GM13977 (cell line): ENCODE measurements at places on chromosomes 6 and 20.
A peak's percentile ranks its signal among the peaks of the same experiment; 100 is the strongest.

- no peak for DNase-seq
These were observed 287.8 kb downstream of the CDH4 start for GRCh38 chr20:61539706-61540360.

DNA sequence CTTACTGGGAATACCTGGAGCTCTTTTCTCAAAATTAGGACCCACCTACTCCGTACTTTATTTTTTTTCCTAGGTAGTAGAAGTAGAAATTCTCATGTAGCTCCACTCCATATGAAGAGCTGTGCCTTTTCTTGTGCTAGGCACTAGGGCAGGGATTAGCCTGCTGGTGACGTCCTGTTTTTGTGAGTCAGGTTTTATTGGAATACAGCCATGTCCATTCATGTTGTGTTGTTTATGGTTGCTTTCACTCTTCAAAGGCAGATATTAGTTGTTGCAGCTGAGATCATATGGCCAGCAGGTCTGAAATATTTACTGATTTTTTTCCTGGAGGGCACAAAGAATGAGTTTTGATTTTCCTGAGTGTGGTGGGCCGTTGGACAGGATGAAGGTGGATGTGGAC, 20.5 kb downstream of the XRN2 start:
- DNase-seq: no peak

DNA sequence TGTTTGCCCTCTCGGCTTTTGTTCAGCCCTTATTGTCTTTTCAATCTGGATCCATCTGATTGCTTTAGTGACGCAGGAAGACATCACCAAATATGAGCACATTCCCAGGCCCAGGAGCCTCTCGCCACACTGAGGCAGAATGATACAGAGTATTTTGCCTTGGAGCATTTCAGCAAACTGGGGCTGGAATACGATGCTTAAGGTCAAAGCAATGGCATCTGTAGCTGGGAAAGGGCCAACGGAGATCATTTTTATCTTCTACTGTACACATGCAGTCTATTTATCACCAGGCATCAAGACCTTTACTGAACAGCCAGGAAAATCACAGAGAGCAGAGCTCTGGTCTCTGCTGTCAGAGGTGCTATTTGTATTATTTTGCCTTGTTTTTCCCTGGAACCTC, 655.3 kb downstream of the RNF144B start:
- no peak for DNase-seq

- DNase-seq: no peak
These were observed 7.3 kb upstream of the TGM2 start for GRCh38 chr20:38172408-38172807.

GRCh38 chr6:117837261-117837660, 69.8 kb upstream of the SLC35F1 start:
- no peak for DNase-seq

DNA sequence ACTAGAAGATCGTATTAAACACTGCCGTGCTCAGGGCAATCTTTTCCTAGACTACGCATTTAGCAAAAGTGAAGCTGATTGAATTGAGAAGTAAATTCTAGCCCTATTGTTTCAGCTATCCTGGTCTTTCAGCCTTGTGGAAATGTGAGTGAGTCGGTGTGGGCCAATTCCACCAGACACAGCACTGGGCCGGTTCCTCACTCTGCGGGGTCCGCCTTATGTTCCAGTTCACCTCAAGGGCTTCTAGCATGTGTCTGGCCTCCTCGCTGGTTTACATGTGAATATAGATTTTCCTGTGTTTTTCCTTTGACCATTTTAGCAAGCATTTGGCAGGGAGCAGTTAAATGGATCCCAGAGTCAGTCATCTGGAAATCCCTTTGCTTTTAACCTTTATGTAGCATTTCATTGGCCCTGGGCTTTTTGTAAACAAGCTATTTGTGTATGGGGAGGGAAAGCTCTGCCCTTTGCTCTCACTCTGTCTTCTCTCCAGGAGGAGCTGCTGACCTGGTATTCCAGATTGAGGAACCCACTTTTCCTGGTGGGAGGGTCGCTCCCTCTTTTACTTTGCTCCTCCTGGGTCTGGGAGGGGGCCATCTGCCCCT, 12.4 kb upstream of the GTSF1L start:
- DNase-seq: no peak

DNA sequence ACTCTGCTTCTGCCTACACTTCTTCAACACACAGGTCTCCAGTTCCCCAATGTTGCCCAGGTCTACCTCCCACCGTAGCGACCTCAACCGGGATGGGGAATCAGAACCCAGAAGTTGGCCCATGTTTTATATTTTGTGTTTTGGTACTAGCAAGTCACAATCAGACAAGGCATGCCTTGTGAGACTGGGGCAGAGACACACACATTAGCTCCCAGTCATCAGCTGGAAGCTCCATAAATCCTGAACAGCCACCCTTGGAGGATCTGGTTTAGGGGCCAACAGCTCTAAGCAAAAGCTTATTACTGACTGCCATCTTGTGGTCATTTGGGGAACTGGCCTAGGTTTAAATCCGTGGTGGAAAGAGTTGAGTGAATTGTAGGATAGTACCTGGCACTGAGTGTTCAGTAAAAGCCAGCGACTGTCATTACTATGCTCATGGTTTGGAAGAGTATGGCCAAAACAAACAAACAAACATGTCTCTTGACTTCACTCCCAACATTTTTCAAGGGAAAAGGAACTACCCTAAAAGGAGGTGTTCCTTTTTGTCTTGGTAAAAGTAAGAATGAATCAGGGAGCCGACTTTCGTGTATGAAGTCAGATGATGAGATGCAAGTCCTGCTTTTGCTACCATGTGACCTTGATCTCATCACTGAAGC, 40.5 kb downstream of the PIM1 start:
- DNase-seq: peak; percentile 66

DNA sequence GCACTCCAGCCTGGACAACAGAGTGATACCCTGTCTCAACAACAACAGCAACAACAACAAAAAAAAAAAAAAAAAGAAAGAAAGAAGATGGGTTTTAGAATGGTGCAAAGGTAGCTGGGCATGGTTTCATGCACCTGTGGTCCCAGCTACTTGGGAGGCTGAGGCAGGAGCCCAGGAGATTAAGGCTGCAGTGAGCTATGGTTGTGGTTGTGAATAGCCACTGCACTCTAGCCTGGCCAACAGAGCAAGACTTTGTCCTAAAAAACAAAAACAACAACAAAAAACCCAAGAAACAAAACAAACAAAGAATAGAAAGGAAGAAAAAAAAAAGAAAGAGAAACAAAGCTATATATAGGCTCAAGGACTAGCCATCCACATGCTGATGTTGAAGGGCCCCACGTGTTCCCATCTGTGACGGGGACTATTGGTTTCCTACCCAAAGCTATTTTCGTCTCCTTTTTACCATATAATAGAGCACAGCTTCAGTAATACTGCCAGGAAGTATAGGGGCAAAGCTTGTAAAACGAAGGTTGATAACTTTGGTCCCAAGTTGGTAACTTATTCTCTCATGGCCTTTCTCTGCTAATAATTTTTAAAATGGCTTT, 7.9 kb upstream of the EEF1E1 start:
- DNase-seq: no peak
